ENCODE measurements at places on chromosomes 6 and 20.
A peak's percentile ranks its signal among the peaks of the same experiment; 100 is the strongest.

GRCh38 chr6:16752206-16752866, 8.9 kb downstream of the ATXN1 start:
- DNase-seq, result no peak

DNA sequence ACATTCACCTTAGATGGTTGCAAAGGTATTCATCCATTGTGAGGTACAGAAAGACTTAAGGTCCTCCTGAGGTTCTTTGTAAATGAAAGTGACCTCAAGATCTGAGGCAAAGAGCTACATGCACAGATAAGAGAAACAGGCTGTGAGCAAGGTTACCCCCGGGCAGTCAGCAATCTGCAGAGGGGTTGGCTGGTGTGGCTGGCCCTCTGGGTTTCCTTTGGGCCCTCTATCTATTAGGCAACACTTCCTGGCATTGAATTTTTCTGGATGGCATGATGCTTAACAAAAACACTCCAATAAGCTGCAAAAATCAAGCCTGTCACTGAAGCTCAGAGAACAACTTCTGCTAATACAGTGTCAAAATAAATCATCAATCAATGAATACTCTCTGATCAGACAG, 48.9 kb upstream of the RALGAPA2 start:
- no peak for DNase-seq

- no peak for DNase-seq
These were observed 333.0 kb downstream of the EPHA7 start for GRCh38 chr6:93086351-93086750.

DNA sequence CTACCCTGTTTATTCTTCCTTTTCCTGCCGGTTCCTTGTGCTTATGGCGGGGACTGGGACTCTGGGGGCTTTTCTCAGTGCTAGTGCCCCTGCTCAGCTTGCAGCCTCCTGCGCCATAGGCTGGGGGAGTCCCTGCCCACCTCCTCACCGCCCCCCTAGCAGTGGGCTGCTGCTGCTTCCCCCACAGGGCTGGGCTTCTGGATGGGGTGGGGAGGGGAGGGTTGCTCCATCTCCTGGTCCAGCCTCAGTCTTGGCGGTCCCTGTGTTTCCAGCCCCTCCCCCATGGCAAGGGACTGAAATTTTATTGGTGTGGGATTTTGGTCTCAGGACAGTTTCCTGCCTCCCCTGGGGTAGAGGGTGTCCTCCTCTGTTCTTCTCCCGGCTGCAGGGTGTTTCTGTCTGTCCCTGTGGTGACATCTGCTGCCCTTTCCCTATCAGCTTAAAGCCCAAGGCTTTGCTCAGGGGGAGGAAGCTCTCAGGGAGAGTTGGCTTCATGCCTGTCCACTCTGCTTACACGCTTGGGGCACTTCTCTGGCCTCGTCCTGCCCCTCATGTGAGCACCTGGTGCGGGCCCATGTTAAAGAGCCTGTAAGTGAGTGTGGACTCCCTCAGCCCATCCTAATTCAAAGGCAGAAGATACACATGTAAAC, 100.6 kb downstream of the HIVEP1 start:
- DNase-seq, result no peak

DNA sequence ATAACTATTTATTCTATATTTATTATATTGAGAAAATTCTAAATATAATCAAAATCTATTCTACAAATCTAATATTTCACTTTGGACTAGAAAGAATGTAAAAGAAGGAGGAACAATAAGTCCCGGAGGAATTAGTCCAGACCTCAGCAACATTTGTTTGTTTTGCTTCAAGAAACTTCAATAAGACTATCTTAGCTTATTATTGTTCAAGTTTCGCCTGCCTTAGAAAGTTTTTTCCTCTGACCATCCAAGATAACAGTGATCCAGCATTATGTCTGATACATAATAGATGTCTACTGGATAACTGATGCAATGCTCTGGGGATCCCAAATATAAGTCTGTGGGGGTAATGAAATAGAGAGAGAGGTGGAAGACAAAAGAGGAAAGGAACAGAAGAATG, 28.7 kb upstream of the NT5E start:
- no peak for DNase-seq

GRCh38 chr20:14178528-14178927, 158.9 kb downstream of the FLRT3 start:
- no peak for DNase-seq

DNA sequence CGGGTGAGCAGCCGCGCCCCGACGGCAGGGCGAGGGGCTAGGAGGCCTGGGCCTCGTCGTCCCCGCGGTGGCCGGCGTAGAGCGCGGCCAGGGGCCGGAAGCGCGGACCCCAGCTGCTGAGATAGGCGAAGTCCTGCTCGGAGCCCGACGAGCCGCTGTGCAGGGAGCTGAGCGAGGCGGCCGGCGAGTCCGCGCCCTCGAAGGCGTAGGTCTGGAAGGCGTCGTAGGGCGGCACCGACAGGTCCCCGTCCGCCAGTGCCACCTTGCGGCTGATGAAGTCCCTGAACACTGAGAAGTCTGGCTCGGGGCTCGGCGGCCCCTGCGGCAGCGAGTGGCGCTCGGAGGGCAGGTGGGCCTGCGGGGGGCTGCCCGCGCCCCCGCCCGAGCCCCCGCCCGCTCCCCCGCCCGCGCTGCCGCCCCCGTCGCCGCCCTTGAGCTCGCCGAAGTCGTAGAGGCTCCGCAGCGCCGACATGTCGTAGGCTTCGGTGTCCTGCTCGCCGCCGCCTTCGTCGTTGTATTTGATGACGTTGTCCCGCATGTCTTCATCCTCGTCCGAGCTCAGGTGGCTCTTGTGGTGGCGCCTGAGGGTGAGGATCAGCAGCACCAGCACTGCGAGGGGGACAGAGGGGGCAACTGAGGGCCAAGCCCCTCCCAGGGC, 56.5 kb downstream of the CD40 start:
- DNase-seq, result peak; percentile 79

DNA sequence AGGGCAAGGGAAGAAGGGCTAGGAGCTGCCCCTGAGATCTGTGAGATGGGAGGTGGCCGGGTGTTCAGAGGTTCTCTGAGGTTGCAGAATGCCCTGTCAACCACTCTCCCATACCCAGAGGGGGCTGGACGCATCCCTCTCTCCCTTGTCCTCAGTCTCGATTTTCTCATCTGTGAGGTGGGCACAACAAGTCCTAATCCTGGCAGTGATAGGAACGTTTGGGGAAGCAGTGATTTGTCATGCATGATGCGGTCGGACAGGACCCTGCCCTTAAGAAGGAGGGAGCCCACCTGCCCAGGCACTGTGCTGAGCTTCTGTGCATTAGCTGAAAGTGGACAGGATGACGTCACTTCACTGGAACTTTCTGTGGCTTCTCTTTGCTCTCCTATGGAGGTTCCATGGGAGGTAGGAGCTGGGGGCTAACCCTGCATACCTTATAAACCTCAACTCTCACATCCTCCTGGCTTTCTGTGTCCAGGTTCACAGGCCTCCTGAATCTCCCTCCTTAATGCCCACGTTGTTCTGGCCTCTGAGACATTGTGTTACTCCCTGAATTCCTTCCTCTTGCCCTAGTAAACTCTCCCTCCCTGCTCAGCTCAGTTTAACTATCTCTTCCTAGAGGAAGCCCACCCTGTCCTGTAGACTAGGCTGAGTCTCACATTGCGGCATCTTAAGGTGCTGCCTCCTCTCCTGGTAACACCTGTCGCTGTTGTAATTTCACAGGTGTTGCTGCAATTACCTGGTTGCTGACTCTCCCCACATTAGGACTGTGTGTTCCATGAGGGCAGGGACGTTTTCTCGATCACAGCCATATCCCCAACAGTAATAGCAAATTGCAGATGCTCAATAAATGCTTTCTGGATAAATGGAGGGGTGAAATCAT, 30.1 kb upstream of the CSNK2A1 start:
- no peak for DNase-seq

DNA sequence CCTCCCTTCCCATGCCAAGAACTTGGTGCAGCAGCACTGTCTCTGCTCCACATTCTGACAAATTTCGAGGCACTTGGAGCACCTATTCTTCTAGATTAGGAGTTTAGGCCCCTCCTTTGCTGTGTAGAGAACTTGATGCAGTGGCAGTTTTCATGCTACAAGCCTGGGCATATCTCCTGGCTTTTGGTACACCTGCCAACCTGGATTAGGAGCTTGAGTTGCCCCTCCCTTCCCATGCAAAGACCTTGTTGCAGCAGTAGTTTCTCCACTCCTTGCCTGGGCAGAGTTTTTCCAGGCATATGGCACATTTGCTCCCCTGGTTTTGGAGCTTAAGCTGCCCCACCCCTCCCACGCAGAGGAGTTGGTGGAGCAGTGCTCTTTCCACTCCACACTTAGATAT, 956.1 kb downstream of the EYS start:
- no peak for DNase-seq

DNA sequence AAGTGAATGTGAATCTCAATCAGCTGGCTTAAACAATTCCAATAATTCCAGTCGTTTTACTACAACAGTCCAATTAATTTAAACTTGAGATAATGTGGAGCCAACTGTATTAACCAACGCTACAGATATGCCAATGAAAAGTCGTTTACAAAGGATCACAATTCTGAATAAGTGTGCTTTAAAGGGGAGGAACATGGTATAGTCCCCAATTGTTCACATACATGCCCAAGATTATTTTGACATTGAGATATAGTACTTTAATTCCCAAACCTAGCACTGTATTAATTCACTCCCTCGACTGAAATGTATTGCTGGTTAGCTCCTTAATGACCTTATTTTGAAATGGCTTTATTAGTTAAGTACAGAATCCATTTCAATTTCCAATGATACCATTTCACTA, 2.5 kb downstream of the AKIRIN2 start:
- no peak for DNase-seq

GRCh38 chr20:54133434-54134427, 40.1 kb downstream of the CYP24A1 start:
- no peak for DNase-seq

All from CD4-positive, alpha-beta T cell treated with Interleukin-6 for 4 hours (primary cell).